ENCODE measurements at places on chromosomes 1 and 21.
A peak's percentile ranks its signal among the peaks of the same experiment; 100 is the strongest.

- DNase-seq = no peak
- no peaks in the 10 kb centered on the region for H3K27me3 ChIP-seq
- H3K4me3 ChIP-seq = no peak overlapping the region
- H3K27ac ChIP-seq = no peak overlapping the region
- no peaks in the 10 kb centered on the region for H3K4me1 ChIP-seq
- no peaks in the 10 kb centered on the region for H3K36me3 ChIP-seq
These were observed 225.9 kb downstream of the SPATA17 start for GRCh38 chr1:217857061-217857460.

DNA sequence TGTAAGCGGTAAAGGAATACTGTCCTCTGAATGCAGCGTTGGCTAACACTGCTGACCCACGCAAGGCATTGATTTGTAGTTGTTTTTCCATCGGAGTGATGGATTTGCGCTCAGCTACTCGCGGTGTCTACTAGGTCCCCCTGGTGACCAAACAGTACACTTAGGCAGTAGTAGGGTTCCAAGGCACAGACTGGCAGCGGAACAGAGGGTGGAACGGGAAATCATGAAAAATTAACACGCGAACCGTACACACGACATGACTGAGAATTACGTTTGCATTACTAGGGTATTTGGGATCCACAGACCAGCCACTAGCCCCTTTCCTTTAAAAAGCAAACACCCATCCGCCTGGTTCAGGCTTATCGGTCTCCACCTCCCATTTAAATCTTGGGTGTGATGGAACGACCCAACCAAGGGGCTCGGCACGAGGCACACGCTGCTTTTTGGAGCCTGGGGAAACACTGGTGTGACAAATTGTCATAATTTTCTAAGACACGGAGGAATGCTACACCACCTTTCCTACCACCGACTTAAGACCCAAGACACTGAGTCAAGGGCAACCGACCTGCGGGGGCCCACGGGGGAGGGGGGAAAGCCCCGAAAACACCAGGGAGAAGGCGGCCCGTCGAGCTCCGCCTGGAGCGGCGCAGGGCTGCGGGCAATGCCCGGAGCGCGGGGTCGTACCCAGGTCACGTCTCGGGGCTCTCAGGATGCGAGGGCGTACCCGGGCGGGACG, 699 bp downstream of the DIPK1A start:
- no peak for DNase-seq
- peaks cover 8% of the 10 kb centered on the region for H3K36me3 ChIP-seq

DNA sequence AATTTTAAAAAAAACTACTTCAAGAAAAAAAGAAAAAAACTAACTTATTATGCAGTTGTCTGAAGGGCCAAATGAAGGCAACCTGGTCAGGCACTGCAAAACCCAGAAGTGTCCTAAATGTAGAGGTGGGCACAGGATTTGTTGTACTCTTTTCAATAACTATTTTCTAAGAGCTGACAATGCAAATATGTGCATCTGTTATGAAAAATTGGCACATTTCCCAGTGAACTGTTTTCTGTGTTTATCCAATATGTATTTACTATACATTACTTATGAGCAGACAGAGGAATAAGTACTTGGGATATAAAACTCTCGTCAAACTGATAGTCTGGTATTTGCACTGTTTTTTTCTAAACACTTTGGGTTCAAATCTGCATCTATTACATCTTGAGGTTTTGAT, 188.0 kb upstream of the C21orf91 start:
- H3K27me3 ChIP-seq = no peaks in the 10 kb centered on the region
- H3K36me3 ChIP-seq = no peaks in the 10 kb centered on the region
- no peak for DNase-seq

GRCh38 chr1:52880206-52880605, 37.6 kb downstream of the ZYG11A start:
- H3K4me1 ChIP-seq = no peaks in the 10 kb centered on the region
- H3K36me3 ChIP-seq = no peaks in the 10 kb centered on the region
- no peak overlapping the region for H3K4me3 ChIP-seq
- no peaks in the 10 kb centered on the region for H3K27me3 ChIP-seq
- DNase-seq = no peak

DNA sequence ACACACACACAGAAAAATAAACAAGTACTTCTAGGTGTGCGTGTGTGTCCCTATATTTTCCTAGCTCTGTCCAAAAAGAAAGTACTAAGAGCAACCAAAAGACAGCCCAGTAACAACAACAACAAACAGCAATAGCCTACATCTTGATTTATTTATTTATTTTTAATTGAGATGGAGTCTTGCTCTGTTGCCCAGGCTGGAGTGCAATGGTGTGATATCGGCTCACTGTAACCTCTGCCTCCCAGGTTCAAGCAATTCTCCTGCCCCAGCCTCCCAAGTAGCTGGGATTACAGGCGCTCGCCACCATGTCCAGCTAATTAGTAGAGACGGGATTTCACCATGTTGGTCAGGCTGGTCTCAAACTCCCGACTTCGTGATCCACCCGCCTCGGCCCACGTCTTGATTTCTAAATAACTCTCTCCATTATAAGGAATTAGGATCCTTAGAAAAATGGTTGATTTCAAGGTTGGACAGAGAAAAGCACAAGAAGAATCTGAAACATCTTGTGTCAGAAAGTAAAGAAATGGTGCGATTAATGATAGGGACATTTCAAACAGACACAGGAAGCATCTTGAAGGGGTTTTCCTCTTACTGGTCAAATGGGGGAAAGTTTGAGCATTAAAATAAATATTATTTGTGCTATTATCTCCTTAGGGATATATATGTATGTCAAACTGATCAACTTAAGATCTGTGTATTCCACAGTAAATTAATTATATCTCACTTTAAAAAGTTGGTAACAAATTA, 59.4 kb downstream of the ARID4B start:
- no peaks in the 10 kb centered on the region for H3K36me3 ChIP-seq
- H3K27ac ChIP-seq = no peak overlapping the region
- no peak overlapping the region for H3K4me3 ChIP-seq
- peaks cover 69% of the 10 kb centered on the region for H3K4me1 ChIP-seq

DNA sequence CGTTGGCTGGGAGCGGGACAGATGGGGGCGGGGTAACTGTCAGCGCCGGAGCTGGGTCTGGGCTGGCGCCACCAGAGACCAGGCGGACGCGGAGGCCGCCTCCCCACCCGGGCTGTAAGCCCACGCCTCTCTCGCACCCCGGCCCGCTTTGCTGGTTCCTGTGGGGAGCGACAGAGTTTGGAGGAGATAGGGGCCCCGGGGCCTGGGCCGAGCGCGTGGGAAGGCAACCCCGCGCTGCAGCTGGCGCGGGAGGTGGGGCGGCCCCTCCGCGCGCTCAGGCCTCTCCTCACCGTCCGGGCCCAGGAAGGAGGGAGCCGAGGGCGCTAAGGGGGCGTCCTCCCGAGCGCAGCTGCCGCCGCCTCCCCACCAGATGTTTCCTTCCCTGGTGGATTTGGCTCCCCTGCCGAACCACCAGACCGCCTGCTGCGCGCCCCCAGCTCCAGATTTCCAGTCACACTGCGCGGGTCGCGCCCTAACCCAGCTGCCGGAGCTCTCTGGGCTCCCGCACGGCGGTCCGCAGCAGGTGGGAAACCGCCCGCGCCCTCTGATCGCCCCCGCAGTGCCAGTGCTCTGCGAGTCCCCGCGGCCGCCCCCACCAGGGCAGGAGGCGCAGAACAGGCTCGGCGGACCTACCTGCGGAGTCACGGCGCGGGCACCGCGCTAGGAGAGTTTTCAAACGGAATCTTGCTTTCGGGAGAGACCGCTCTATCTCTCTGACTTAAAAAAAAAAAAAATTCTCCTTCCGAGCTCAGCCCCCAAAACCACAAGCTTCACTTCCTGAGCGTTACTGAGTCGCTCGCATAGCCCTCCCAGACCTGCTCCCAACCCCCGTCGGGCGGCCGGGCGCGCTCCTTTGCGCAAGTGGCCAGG, 1.1 kb downstream of the GFI1 start:
- H3K27me3 ChIP-seq = no peaks in the 10 kb centered on the region
- peaks cover 39% of the 10 kb centered on the region for H3K4me1 ChIP-seq
- peaks cover 62% of the 10 kb centered on the region for H3K36me3 ChIP-seq
- H3K27ac ChIP-seq = peak overlapping the region; percentile 98
- peak overlapping the region; percentile 90 for H3K4me3 ChIP-seq

- no peak for DNase-seq
- H3K4me3 ChIP-seq = no peak overlapping the region
- H3K27me3 ChIP-seq = peaks cover 34% of the 10 kb centered on the region
- H3K36me3 ChIP-seq = no peaks in the 10 kb centered on the region
- H3K27ac ChIP-seq = no peak overlapping the region
- no peaks in the 10 kb centered on the region for H3K4me1 ChIP-seq
These were observed 12.2 kb upstream of the ARHGEF10L start for GRCh38 chr1:17527036-17527914.

DNA sequence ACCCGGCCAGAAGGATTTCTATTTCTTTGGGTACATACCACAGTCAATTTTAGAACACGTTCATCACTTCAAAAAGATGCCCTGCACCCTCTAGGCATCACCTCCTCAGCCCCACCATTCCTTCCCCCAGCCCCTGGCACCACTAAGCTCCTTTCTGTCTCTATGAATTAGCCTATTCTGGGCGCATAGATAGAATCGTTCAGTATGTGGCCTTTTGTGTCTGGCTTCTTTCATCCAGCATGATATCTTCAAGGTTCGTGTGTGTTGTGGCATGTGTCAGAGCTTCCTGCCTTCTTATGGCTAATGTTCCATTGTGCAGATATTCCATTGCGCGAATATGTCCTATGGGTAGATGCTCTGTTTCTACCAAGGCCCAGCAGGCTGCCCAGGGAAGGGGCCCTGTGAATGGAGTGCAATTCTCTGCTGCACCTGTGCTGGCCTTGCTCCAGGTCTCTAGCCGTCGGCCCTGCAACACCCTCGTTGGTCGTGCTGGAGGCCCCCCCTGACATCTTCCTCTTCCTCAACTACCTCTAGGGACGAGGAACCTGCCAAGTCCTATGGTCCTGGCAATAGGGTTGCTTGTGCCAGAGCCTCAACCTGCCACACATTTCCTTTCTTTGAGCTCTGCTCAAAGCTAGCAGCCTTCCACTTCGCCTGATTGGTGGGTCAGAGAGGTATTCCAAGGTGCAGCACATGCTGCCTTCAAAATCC, 113.5 kb downstream of the RIPK4 start:
- H3K27me3 ChIP-seq = peaks cover 18% of the 10 kb centered on the region
- no peaks in the 10 kb centered on the region for H3K4me1 ChIP-seq
- no peak overlapping the region for H3K4me3 ChIP-seq
- H3K27ac ChIP-seq = no peak overlapping the region

DNA sequence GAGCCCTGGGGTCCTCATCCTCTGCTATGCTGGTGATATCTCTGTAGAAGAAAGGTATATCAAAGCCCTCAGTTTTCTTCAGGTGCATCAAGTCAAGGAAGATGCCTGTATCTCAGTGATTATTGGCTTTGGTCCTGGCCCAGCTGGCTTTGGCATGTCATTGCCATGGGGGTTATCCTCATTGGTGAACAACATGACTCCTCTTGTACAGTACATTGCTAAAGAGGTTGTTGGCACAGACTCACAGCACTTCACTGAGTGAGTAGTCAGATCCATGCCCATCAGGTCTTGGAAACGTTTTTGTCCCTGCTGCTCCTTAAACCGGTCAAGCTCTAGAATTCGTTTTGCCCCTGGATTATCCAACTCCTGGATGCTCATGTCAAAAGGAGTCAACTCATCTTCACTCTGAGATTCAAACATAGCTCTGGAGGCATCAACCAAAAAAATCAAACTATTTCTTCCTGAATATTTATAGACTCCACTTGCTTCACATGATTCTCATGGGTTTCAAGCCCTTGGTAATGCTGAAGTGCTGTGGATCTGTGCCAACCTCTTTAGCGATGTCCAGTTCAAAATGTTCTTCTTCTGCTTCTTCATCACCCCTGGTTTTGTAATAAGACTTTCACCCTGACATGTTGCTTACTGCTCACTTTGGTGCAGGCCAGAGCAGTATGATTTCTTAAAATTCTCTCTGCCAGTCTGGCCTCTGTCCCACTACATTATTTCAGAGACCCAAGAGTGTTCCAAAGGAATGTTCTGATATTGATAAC, 43.0 kb upstream of the RAB3GAP2 start:
- no peak overlapping the region for H3K4me3 ChIP-seq
- peaks cover under 1% of the 10 kb centered on the region for H3K27me3 ChIP-seq
- H3K27ac ChIP-seq = no peak overlapping the region
- H3K36me3 ChIP-seq = no peaks in the 10 kb centered on the region

DNA sequence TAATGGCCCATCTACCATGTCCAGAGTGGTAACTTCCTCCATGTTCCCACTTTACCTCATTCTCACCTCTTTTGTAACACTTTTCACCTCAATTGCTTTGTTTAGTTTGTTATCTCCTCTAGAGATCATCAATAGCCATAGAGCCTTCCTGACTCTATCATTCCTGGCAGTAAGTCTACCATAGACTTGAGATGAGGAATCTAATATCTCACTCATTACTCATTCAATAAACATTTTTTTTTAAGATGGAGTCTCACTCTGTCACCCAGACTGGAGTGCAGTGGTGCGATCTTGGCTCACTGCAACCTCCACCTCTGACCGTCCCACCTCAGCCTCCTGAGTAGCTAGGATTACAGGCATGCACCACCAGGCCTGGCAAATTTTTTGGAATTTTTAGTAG, 7.1 kb downstream of the NMNAT2 start:
- no peak overlapping the region for H3K27ac ChIP-seq
- DNase-seq = no peak
- H3K27me3 ChIP-seq = peaks cover 36% of the 10 kb centered on the region
- H3K4me3 ChIP-seq = no peak overlapping the region
- no peaks in the 10 kb centered on the region for H3K4me1 ChIP-seq
- no peaks in the 10 kb centered on the region for H3K36me3 ChIP-seq

DNA sequence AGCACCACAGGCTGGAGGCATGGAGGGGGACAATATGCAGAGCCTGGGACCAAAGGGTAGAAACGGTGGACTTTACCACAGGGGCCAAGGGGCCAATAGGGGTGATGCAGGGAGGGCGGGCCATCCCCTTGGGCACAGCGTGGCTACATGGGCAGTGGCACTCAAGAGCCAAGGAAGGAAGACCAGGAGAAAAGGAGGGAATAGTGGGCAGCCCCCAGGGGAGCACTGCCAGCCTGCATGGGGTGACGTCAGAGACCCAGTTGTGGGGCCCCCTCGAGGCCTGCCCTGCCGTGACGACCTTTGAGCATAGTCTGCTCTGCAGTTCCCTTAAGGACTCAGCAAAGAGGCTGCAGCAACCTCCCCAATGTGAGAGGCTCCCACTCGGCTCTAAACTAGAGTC, 95.5 kb upstream of the TMPRSS2 start:
- no peak for DNase-seq
- no peak overlapping the region for H3K4me3 ChIP-seq
- H3K4me1 ChIP-seq = no peaks in the 10 kb centered on the region
- H3K27ac ChIP-seq = no peak overlapping the region

Measured in activated T-cell treated with anti-CD3 and anti-CD28 coated beads, Interleukin-2, amount 50 U/mL, for 24 hours (primary cell).